Brain microvascular endothelial cell (primary cell): ENCODE measurements at places on chromosomes 2 and 18.

DNA sequence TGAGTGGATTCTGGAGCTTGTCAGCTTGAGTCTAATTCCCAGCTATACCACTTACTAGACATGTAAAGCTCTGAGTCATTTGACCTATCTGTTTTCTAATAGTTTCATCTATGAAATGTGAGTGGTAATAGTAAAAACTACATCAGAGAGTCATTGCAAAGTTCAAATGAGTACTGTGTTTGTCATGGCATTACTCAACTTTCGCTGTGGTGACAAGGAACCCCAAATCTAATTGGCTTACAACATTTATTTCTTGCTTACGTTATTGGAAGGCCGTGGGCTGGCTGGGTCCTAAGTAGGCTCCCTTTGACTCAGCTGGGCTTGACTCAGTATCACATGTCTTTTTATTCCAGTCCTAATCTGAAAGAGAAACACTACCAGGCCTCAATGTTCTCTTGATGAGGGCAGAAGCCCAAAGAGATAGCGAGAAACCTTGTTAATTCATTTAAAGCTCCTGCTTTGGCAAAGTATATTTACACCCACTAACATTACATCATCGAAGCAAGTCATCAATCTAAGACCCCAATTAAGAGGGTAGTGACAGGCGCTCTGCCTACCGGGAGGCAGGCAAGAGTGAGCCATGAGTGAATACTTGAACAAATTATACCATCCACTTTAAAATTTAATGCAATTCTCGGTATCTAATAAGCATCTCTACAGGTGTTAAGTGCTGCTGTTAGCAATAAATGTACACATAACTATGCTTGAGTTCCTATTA lies 431.8 kb upstream of the SPHKAP start:
- peak; percentile 97 for DNase-seq

DNA sequence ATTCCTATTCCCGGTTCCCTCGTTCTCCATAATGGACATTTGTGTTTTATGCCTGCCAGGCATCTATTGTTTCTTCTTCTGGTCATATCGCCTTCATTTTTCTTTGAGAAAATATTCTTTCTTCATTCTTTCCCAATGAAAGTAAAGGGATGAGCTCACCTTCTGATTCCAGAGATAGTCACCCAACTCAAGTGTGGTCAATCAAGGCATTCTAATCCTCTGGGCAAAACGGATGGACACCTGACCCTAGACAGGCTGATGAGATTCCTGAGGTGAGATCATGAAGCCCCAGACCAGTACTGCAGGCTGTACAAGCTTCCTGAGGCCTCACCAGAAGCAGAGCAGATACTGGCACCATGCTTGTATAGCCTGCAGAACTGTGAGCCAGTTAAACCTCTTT lies 52.8 kb downstream of the GAD1 start:
- DNase-seq, result no peak

GRCh38 chr2:66982766-66983165 lies 414.4 kb upstream of the ETAA1 start:
- no peak for DNase-seq

- peak; percentile 54 for DNase-seq
These were observed 65.1 kb downstream of the CUL3 start for GRCh38 chr2:224520064-224520463.

DNA sequence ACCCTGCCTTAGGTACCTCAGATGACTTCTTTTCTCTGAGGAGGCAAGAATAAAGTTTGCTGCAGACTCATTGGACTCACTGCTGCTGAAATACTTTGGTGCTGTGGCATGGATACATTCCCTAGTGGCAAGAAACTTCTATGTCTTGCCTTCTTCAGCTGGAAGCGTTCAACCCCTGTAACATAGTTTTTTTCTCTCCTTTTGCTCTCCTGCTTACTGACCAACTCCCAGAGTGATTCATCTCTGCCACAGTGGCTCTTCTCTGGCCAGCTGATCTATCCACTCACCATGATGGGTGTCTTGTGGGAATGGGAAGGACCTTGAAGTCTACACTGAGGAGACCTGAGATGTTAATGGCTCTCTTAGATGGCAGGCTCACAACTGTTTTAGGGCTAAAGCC lies 309.3 kb upstream of the LRRTM4 start:
- no peak for DNase-seq

DNA sequence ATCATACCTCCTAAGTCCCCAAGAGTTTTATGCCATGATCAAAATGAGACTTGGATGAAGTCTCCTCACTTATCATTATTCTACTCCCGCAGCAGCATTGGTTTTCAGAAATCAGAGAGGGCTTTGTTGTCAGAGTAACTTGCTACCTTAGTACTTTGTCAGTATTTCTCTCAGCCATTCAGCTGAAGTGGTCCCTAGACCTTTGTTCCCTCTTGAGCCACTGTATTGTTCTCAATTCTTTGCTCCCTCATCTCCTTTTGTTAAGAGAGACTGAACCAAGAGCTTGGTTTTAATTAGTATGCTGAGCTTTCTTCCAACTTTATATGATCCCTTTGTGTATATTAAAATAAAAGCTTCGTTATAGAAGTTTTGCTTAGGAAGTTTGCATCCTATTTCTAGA lies 133.4 kb downstream of the DOCK10 start:
- no peak for DNase-seq

GRCh38 chr2:37085731-37086147 lies 1.4 kb downstream of the GPATCH11 start:
- peak; percentile 60 for DNase-seq

DNA sequence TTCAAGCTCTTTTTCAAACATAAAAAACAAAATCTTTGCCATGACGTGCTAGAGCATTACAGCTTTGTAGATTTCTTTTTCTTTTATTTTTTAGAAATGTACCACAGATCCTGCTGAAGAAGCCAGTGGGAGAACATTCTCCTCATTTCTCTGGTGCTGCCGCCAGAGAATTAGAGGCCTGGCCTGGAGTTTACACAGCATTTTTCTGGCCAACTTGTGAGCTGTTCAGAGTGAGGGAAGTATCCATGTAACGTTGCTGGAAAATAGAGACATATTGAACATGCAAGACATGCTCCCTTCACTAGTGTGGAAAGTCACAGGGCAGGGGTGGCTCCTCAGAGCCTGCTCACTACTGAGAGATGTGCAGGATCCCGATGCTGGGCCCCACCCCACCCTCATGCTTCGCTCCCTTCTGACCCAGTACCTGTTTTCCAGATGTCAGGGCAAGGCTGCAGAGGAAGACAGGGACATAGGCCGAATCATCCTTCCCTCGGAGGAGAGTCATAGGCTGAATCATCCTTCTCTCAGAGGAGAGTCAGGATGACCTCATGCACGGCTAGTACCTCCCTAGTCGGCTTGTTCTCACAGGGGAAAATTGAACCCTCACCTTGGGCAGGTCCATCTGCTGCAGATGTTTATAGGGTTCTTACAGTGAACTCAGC lies 298.5 kb downstream of the INSIG2 start:
- peak; percentile 72 for DNase-seq

DNA sequence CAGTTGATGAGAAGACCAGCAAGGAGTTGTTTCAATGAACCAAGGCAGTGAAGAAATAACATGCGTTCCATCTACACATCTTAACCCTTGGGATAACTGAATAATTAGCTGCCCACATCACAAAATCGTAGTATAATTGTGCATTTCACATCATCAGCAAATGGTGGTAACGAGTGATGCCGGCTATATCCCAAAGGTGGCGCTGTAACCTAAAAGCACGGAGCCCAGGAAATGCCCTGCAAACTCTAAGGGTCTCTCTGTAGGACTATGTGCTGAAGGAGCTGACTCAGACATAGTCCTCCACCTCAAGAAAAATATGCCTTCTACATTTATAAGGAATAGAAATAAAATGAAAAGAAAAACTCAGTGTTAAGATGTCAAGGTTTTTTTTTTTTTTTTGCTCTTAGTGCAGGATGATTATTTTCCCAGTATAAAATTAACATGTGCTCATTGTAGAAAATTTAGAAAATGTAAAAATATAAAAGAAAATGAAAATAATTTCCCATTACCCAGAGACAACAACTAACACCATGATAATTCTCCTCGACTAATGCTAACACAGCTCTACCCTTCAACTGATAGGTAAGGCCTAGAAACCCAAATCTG lies 23.1 kb upstream of the DSG3 start:
- peak; percentile 48 for DNase-seq

GRCh38 chr2:57434441-57434840 lies 612.2 kb upstream of the VRK2 start:
- DNase-seq, result no peak

- DNase-seq, result no peak
These were observed 827.7 kb downstream of the SOCS6 start for GRCh38 chr18:71116535-71116934.

DNA sequence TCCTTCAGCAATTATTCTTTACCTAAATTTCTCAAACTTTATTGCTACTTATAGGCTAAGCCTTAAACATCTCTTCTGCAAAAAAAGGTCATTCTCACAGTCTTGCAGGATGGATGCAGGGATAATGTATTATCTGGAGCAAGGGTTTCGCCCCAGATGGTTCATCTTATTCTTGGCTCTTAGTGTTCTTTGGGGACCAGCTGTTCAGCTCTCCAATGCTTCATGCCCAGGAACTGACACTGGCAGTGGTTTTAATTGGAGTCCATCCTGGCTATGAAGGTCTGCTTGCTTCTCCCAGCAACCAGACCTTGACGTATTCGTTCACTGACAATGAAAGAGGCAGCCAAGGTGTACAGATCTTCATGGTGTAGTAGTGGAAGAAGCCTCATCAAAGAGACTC lies 331.9 kb downstream of the SLC8A1 start:
- no peak for DNase-seq
